SW 1271 (cell line): ENCODE measurements at places on chromosomes 12 and 14.

DNA sequence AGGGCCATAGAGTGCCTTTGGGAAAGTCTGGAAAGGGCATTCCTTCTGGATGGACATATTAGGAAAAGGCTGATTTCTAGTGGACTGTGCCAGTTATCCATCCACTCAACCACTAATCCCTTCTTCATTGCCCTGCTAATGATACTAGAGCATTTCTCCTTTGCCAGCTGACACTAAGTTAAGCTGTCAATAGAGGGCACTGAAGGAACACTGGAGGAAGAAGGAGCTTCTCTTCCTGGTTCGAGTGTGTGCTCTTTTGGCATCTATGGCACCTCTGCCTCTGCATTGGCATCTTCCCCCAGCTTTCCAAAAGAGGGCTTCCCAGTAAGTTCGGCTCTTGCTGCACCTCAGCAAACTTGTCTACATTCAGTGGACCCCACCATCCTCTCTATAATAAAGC is 165.4 kb downstream of the DERA start:
- peak; percentile 25 for DNase-seq

DNA sequence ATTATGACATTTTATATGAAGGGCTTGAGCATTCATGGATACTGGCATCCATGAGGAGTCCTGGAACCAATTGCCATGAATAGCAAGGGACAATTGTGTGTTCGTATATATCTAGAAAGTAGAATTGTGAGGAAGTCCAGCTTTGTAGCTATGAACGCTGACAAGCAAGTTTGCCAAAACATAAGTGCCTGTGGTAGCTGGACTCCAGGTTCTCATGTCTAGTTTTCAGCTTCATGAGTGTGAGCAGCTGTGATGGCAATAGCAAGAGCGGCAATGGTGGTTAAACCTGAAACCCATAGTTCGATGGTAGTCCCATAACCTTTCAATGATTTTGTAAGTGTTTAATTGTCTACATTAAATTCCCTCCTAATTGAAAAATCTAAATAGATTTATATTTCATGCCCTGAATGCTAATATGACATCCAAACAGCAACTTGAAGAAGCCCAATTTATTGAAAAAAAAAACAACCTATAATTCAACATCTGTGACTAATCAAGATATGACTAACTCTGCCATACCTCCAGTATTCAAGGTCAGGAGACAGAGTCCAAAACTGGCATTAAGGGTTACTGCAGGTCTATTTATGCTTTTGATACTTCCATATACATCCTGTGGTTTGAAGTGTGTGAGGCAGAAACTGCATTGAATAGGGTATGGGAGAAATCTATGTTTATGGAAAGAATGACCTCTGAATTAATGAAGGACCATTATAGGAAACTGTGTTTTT is 50.3 kb upstream of the PCED1B start:
- DNase-seq, result no peak

- no peak for DNase-seq
Observed at GRCh38 chr12:19121449-19122018, 8.0 kb upstream of the PLEKHA5 start.

- DNase-seq, result no peak
Observed at GRCh38 chr12:52022841-52023181, 16.1 kb downstream of the TAMALIN start.

DNA sequence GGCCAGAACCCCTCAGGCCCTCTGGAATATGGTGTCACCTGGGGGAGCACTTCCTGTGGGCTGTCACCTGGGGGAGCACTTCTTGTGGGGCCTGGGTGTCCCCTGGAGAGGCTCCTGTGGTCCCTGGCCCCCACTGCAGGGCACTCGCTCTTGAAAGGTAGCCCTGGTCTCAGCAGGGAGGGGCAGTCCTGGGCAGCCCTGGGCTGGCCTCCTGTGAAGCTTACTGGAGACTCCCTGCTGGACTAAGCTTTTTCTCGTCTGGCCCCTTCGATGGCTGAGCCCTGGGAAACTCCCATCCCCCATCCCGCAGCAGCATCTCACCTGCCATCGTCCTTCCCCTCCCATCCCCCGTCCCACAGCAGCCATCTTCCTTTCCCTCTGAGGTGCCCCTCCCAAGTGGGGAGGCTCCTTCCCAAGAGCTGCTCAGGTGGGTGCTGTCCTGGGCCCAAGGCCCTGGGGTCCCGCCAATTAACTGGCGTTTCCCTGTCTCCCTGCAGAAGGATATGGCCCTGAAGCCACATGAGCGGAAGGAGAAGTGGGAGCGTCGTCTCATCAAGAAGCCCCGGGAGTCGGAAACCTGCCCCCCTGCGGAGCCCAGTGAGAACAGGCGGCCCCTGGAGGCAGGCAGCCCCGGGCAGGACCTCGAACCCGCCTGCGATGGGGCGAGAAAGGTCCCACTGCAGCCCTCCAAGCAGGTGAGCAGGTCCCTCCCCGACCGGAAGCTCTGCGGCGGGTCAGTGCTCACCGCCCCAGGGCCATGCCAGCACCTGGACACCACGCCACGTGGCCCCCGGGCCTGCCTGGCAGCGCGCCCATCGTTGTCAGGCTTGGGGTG is 17.9 kb downstream of the FBRSL1 start:
- DNase-seq, result no peak

DNA sequence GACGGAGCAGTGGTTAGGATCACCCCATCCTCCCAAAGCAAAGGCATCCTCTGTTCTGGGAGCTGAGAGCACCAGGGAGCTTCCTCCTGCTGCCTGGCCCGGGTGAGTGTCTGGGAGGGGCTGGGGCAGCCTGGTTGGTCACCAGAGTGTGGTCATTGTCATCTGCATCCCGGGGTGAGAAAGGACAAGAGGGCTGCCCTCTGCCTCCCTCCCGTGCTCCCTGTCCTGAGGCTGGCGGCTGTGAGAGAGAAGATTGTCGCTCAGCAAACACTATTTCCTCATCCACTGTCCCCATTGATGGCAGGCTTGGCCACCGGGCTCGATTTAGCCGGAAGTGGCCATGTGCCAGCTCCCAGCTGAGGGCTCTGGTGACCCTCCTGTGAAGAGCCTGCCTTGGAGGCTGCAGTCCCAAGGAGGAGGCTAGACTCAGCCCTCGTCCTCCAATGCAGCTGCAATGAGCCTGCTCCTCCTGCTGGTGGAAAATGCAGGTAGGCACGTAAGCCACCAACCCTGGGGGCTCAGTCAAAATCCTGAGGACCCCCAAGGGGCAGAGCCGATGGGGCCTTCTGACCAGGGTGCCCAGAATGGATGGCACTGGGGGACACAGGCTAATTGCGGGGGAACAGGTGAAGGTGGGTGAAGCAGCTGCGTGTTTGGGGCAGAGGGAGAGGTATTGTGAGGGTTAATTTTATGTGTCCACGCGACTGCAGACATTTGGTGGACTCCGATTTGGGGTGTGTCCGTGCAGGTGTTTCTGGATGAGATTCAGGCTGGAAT is 155.7 kb downstream of the KIF26A start:
- peak; percentile 1 for DNase-seq

DNA sequence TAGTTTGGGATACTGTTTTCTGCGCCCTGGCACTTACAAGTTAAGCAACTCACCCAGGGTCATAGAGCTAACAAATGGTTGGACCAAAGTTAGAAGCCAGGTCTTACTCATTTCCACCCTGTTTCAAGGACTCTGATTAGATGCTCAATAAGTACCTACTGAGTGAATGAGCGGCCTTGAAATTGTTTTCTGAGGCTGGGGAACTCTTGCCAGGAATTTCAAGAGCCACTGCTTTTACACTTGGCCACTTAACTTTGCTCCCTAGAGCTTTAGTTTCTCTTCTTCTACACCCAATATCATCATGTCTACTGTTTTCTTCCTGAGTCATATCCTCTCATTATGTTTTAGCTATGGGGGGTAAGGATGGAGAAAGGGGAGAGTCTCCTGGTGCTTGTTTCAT is 431.6 kb downstream of the ZFP36L1 start:
- DNase-seq, result no peak

- no peak for DNase-seq
Observed at GRCh38 chr12:124036657-124037109, 63.7 kb downstream of the ZNF664 start.
